ENCODE measurements at places on chromosomes 2 and 18.

DNA sequence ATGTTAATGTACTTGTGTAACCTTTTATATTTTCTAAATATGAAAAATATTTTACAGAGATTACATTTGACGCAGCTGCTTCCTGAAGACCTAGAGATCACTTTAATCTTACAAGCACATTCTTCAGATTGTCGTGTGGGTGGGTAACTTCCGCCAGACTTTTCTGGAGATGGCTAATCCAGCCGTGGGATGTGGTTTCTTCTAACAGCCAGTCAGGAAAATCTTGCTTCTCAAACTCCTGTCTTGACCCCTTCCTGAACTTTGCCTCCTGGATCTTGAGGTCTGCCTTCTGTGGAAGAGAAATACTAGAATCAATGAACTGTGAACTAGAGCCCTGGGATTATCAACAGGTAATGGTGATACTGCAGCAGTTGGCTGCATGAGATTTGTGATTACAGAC is 401.6 kb upstream of the TNP1 start:
- peak; percentile 54 for DNase-seq

DNA sequence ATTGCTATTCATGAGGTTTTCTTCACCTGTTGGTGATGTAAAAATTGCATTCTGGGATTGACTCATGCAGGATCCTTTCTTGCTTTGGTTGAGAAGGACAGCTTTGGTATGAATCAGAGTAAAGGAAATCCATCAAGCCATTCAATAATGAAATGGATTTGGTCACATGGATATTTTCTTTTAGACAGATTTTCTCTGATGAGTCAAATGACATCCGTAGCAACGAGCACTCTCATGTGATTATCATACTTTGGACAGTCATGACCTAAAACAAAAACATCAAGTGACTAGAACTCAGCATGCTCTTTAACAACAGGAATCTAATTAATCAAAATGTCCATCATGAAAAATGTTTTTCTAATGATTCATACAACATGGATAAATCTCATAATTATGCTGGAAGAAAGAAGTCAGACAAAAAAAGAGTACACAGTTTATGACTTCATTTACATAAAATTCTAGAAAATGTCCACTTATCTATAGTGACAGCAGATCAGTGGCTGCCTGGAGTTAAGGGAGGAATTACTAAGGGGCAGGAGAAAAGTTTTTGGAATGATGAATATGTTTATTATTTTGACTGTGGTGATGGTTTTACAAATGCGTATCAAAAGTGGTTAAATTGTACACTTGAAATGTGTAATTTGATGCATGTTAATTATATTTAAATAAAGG is 30.7 kb downstream of the TRAK2 start:
- DNase-seq = peak; percentile 75

- DNase-seq = no peak
Measured at GRCh38 chr18:12377556-12378197, 650 bp upstream of the AFG3L2 start.

GRCh38 chr2:70354264-70354949 is 52.5 kb upstream of the FAM136A start:
- no peak for DNase-seq

DNA sequence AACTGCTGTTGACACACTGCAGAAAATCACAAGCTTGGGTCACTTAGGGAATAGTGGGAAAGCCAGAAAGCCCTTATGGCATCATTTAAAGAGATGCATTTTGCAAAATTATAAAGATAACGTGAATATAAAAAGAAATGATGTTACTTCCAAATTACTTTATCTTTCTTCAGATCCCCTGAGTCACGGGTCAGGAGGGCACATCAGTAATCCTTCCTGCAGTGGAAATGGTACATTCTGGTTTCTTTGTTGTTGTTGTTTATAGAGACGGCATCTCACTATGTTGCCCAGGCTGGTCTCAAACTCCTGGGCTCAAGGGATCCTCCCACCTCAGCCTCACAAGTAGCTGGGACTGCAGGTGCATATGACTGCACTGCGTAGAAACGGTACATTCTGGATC is 9.8 kb upstream of the EPG5 start:
- no peak for DNase-seq

GRCh38 chr2:169561364-169561763 is 12.3 kb downstream of the FASTKD1 start:
- DNase-seq = no peak

- no peak for DNase-seq
Measured at GRCh38 chr2:239358062-239358754, 42.6 kb downstream of the HDAC4 start.

DNA sequence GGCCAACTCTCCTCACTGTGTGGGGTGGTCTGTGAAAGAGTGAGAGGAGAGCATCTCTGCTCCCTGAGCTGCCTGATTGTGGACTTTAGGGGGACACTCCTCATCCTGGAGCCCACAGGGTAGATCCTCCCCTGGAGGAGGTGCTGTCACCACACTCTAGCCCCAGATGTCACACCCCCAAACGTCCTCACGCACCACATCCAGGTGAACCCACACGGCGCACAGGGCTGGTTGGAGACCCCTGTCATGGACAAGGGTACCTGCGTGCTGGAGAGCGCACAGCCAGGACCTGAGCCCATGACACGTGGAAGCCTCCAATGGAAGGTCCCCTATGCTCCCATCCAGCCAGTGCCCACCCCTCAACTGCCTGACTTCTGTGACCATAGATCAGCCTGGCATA is 10.5 kb downstream of the AGXT start:
- no peak for DNase-seq

DNA sequence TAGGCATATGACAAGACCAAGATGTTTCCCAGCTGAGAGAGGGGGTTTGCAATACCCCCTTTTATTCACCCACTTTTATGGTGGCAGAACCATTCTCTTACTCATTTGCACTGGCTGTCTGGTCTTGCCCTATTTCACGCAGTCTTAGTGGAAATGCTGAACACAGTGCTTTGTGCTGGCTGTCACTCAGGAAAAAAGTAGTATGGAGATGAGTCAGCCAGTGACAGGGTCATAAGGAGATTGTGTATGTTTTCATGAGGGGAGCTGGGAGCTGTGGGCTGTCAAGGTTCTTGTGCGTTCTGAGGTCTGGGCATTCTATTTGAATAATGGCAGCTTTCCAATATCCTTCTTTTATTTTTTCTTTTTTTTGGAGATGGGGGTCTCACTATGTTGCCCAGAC is 10.9 kb upstream of the CNRIP1 start:
- peak; percentile 27 for DNase-seq

- no peak for DNase-seq
Measured at GRCh38 chr18:45850021-45850420, 24.5 kb downstream of the SIGLEC15 start.

- DNase-seq = no peak
Measured at GRCh38 chr2:173755798-173756197, 209.4 kb downstream of the SP3 start.

GRCh38 chr2:213175673-213176247 is 24.3 kb upstream of the IKZF2 start:
- no peak for DNase-seq

DNA sequence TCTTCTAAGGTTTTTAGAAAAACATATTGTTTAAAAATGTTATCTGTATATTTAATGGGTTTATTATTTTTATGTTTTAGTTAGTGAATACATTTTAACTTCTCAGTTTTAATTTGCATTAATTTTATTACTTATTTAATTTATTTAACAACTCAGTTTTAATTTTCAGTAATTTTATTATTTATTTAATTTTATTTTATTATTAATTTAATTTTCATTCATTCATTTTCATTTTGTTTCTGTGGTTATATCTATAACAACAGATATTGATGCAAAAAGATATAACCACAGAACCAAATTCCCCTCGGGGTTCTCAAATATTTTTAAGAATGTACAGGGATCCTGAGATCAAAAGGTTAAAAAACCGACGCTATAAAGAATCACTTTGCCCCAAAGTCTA is 23.0 kb downstream of the FAM237A start:
- DNase-seq = no peak

- no peak for DNase-seq
Measured at GRCh38 chr2:42228101-42228500, 58.9 kb downstream of the EML4 start.

- no peak for DNase-seq
Measured at GRCh38 chr2:181772777-181773176, 92.5 kb upstream of the NEUROD1 start.

- no peak for DNase-seq
Measured at GRCh38 chr18:46152808-46153617, 48.8 kb downstream of the HAUS1 start.

GRCh38 chr2:48362515-48362914 is 167.4 kb upstream of the STON1 start:
- no peak for DNase-seq

GRCh38 chr2:30152385-30152784 is 5.6 kb downstream of the YPEL5 start:
- DNase-seq = no peak

DNA sequence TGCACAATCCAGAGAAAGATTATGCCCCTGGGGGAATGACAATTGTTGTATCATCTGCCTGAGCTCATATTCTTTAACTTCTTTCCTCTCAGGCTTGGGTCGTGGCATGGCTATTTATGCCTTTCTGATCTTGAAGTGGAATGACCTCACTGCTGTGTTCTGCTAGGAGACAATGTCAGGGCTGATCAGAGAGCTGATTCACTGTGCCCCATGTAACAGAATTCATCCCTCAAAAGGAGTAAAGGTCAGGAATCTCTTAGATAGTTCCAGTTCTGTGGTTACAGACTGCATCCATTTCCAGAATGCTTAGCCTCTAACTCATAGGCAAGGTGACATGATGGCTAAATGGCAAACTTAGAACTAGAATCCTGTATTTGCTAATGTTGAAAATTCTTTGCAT is 511.7 kb upstream of the CNTNAP5 start:
- no peak for DNase-seq

- DNase-seq = peak; percentile 29
Measured at GRCh38 chr18:74897971-74898657, 300.4 kb downstream of the ZNF407 start.

DNA sequence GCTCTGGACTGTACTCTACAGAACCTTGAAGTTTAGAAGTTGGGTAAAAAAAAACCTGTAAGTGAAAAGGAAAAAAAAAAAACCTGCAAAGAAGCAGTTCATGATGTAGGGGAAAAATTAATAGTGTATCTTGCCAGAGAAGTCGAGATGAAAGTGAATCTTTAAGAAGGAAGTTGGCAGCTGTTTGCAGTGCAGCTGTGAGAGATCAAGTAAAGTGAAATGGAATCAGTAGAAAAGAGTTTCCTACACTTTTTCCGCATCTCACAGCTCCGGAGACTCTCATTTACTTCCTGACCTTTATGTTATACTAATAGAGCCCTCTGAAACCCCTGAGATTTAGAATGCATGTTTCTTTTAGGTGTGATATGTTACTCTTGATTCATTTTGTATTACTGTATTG is 19.2 kb downstream of the RNMT start:
- no peak for DNase-seq

DNA sequence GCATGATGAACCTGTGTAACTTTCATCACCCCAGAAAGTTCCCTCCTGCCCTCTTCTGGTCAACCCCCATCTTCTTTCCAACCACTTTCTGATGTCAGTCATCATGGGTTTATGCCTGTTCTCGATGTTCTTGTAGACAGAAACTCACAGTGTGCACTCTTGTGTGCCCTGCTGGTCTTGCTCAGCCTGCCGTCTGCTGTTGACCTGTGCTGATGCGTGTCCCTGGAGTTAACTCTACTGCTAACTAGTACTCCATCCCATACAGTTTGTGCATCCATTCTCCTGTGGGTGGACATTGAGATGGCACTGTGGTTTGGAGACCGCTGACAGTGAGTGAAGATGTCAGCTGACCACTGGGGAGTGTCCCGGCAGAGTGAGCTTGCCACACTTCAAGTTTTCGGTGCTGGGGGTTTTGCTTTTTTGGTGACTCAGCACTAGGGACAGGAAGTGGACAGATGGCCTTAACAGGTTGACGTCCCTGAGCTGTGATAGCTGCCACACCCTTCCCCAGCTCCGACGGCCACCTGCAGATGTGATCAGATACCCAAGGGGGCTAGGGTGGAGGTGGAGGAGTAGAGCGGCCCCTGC is 14.8 kb downstream of the KLHL29 start:
- no peak for DNase-seq

- DNase-seq = no peak
Measured at GRCh38 chr2:30958918-30959265, 151.6 kb upstream of the CAPN13 start.

- no peak for DNase-seq
Measured at GRCh38 chr2:110097506-110098220, 18.0 kb downstream of the MALL start.

DNA sequence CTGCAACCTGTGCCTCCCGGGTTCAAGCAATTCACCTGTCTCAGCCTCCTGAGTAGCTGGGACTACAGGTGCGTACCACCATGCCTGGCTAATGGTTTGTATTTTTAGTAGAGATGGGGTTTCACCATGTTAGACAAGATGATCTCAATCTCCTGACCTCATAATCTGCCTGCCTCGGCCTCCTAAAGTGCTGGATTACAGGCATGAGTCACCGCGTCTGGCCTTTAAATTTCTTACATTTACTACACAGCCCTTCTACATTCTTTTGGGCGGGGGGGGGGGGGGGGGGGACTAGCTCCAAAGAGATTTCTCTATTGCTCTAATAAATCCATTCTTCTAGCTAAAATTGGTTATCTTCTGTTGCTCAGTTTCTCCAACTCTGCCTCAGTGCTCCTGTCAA is 964.9 kb upstream of the ACVR2A start:
- DNase-seq = no peak

- DNase-seq = no peak
Measured at GRCh38 chr2:120418174-120418787, 72.3 kb downstream of the INHBB start.

DNA sequence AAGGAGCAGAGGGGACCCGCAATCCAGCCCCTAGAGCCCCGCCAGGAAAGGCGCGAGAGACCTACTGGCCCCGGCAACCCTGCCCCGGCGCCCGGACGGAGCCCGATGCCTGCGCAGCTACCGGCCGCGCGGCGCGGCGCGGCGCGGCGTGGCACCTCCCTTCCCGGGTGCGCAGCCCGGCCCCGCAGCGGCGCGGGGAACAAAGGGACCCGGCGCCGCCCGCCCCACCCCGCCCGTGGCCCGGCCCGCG is 307 bp downstream of the CDH2 start:
- no peak for DNase-seq

GRCh38 chr2:159921752-159922404 is 123.9 kb upstream of the CD302 start:
- peak; percentile 76 for DNase-seq

DNA sequence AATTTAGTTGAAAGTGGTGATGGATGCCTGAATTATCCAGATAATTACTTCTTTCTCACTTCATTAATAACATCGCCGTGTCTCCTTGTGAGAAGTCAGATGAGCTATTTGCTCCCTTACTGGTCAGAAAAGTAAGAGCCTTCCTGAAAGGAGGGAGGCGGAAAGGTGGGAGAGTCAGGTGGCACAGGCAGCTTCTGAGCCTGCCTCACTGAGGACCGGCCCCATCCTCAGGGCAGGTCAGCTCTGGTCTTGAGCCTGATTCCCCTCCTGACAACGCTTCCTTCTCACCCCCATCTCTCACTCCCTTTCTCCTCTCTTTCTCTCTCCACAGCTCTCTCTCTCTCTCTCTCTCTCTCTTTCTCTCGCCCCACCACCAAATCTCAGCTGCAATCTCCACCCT is 10.1 kb upstream of the APOB start:
- DNase-seq = no peak

- DNase-seq = no peak
Measured at GRCh38 chr2:125450092-125450491, 1205.9 kb upstream of the GYPC start.

GRCh38 chr2:58971511-58972360 is 730.6 kb upstream of the FANCL start:
- no peak for DNase-seq

Measured in cardiac fibroblast (primary cell).